ENCODE measurements at places on chromosomes 3 and 15.

DNA sequence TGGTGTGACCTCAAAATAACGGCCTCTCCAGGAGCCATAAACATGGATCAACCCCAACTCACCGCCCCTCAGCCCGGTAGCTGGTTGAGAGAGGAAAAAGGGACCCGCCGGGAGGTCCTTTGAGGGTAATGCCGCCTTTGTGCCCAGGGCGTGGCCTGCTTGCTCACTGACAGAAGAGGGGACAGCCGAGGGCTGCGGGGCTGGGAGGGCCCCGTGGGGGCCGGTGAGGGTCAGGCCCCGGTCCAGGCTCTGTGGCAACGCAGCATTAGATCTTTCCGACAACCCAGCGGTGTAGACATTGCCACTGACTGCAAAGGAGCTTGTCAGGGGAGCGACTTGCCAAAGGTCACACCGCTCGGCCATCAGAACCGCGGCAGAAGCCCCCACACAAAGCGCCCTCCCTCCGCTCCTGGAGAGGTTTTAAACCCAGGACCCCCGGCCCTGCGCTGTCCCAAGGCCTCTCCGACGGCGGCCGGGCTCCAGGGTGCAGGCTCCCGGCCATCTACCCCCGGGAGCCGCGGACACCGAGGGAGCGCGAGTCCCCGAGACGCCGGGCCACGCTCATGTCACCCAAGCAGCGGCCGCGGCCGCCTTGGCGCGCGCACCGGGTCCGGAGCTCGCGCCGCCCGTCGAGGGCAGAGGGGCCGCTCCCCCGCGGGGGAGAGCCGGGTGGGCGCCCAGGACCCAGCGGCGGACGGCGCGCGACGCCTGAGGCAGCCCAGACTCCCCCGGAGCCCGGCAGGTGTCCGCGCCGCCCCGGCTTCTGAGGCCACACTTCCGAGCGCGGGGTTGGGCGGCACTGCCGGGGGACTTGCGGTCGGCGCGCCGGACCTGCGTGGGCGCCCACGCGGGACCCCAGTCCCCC lies 975 bp downstream of the PCSK6 start:
- DNase-seq = no peak

DNA sequence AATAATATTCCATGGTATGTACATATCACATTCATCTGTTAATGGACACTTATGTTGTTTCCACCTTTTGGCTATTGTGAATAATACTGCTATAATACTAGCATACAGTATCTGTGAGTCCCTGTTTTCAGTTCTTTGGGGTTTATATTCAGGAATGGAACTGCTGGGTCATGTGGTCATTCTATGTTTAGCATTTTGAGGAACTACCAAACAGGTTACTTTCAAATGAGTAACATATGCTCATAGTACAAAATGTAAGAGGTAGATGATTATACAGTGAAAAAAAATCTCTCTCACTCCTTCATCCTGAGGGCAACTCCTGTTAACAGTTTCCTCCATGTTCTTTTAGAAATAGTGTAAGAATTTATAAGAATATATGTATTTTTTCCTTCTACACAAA lies 162.2 kb downstream of the PLD1 start:
- DNase-seq = no peak

GRCh38 chr3:10925436-10926255 lies 66.9 kb upstream of the SLC6A1 start:
- no peak for DNase-seq

- DNase-seq = no peak
These were observed 1.1 kb downstream of the SAMMSON start for GRCh38 chr3:70000563-70001081.

GRCh38 chr15:64687688-64688087 lies 87.7 kb downstream of the RBPMS2 start:
- DNase-seq = no peak

Measured in activated CD8-positive, alpha-beta memory T cell treated with anti-CD3 and anti-CD28 coated beads for 1 hour (primary cell).